ENCODE measurements at places on chromosomes 2 and 18. TPM values are rescaled to one million over a fixed set of nuclear protein-coding genes. Genes with fewer than 3 reads are reported as not detected.

DNA sequence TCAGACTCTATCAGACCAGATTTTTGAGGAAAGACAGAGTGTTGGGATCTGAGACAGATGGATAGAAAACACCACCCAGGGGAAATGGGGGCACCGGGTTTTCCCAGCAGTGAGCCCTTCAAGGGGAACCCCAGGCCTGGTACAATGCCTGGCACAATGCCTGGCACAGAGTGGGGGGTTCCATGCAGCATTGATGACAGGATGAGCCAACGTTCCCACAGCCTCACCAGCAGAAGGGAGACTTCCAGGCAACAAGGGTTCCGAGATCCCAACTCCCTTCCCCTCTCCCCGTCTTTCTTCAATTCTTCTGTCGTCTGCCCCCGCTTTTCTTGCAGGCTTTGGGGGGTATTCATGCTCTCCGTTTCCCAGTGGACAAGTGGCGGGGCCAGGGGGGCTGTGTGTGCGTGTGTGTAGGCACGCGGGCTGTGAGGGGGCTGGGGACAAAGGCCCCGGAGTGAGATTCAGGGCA, 132.1 kb upstream of the HAAO start:
- DNase-seq = no peak

- no peak for DNase-seq
Observed at GRCh38 chr2:237350070-237350469, 63.9 kb downstream of the COL6A3 start.

GRCh38 chr2:135820003-135820618, 16.9 kb downstream of the LCT start:
- no peak for DNase-seq

GRCh38 chr2:108145557-108146326, 94.0 kb upstream of the SULT1C3 start:
- DNase-seq = peak; percentile 22

DNA sequence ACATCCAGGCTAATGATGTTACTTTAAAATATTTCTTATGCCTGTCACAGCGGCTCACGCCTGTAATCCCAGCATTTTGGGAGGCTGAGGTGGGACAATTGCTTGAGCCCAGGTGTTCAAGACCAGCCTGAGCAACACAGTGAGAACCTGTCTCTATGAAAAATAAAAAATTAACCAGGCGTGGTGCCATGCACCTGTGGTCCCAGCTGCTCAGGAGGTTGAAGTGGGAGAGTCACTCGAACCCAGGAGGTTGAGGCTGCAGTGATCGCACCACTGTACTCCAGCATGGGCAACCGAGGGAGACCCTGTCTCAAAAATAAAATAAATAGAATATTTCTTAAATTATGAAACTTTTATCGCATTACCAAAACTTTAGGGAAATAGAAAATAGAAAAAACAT, 28.1 kb upstream of the ACTR3 start:
- DNase-seq = no peak

GRCh38 chr18:29841631-29842030, 1200.9 kb downstream of the DSC3 start:
- DNase-seq = no peak

DNA sequence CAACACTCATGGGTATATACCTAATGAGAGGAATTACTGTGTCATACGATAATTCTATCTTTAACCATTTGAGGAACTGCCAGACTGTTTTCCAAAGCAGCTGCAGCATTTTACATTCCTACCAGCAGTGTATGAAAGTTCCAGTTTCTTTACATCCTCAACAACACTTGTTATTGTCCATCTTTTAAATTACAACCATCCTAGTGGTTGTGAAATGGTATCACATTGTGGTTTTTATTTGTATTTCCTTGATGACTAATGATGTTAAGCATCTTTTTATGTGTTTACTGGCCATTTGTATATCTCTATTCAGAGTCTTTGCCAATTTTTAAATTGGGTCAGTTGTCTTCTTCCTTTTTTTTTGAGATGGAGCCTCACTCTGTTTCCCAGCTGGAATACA, 4.0 kb upstream of the CKAP2L start:
- no peak for DNase-seq

DNA sequence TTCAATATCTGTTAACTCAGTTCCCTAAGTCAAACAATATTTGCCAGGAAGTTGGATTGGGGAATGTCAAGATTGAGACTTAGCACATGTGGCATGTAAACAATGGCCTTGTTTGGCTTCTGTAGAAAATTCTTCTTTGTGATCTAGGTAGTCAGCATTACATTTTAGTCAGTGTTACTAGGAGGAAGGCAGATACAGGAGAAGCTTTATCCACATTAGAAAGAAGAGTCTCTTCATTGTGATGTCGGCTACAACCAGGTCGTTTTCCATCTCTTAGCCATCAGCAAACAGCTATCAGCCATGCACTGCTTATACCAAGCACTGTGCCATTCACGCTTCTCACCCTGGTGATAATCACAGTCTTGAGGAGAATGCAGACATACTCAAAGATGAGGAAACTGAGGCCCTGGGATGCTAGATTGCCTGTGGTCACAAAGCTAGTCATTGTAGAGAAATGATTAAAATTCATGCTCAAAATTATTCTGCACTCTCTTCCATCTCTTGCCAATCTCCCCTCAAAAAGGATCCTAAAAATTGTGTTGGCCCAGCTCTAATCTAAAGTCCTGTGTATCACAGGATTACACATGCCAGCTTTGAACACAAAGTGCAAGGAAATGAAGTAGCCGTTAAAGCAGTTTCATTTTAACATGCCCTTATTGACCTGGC, 3.2 kb downstream of the GALNT5 start:
- DNase-seq = no peak

DNA sequence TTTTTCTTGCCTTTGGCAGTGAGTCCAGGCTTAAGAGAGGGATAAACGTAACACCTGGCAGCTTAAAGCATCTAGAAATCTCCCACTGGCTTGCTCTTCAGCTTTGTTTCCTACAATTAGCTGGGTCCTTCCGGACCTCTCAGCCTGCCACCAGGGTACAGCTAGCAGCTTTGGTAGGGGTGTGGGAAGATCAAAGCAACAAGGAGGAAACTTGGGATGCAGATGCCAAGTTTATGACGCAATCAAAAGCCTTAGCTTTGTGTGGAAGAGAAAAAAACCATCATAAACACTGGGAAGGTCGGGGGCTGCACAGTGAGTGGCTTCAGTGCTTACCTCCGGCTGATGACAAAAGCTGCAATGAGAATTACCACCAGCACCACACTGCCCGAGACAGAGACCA, 116.9 kb downstream of the EPHA4 start:
- DNase-seq = peak; percentile 40

DNA sequence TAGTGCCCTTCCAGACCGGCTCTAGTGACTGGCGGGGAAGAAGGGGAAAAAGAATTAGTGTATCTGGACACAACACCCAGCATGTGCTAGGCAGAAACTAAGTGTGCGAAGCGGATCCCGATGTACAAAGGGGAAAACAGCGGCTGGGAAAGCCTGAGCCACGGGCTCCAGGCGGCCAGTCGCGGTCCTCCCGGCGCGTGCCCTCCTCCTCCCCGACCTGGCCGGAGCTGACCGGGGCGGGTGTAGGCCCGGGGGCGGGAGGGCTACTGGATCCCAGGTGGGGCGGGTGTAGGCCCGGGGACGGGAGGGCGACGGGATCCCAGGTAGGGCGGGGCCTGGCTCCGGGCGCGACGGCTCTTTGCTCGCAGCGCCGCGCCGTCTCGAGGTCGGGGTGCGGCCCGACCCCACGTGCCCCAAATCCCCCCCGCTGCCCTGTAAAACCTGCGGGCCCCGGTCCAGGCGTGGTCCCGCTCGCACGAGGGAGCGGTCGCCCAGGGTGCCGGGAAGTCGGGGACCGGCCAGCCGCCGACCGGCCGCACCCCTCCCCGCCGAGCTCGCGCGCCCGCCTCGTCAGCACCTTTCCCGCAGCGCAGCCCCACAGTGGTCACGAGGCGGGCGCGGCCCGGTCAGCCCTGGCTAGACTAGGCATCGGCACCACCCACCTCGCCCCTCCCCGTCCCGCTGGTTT, 48.8 kb downstream of the C2orf42 start:
- peak; percentile 44 for DNase-seq

DNA sequence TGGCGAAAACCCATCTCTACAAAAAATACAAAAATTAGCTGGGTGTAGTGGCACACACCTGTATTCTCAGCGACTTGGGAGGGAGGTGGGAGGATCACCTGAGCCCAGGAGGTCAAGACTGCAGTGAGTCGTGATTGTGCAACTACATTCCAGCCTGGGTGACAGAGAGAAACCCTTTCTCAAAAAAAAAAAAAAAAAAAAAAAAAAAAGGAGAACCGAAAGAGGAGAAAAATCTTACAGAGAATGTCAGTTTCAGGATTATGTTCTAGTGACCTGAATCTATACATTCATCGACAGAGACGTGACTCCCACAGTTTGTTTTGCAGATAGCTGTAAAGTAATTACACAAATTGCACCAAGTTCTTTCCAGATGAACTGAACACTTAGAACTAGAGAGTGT, 187.8 kb downstream of the FTCDNL1 start:
- DNase-seq = no peak

GRCh38 chr2:45812011-45812500, 160.6 kb downstream of the PRKCE start:
- DNase-seq = no peak

DNA sequence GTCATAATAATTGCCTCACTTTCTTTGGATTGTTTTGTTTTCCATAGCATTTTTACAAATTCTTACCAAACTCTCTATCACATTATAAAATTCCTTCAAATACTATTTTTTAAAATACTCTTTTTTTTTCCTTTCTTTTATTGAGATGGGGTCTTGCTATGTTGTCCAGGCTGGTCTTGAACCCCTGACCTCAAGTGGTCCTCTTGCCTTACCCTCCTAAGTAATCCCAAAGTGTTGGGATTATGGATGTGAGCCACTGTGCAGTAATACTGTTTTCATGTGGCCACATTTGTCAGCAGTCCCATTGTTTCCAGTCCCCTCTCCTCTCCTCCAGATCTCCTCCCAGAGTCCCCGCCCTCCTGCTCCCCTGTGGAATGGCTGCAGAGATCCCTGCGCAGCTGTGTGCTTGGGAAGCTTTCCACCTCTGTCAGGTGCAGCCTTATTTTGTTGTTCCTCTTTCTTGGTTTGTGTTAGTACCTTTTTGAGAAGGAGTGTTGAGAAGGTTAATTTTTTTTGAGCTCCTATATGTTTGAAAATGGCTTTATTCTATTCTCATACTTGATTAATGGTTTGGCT, 227.3 kb downstream of the LOXHD1 start:
- DNase-seq = no peak

The ALPI gene
- total RNA-seq = not detected

The UNC80 gene
- total RNA-seq = 1.6 TPM

The NTSR2 gene
- not detected for total RNA-seq

Measured in A673 (cell line).